Kidney (tissue), 22 donors: ENCODE measurements at places on chromosomes 4 and X. TPM values are rescaled to one million over a fixed set of nuclear protein-coding genes. Genes with fewer than 3 reads are reported as not detected.

- DNase-seq = no peak
These were observed 72.8 kb upstream of the MAPK10 start for GRCh38 chr4:86432559-86433134.

Gene MBNL3
- polyA plus RNA-seq = 3.3 TPM

Gene COL4A5
- 11.9 TPM for polyA plus RNA-seq

- no peak for DNase-seq
These were observed 17.0 kb upstream of the MAGED1 start for GRCh38 chrX:51876441-51876840.

Gene FAM9B
- not detected for polyA plus RNA-seq

- no peak for DNase-seq
These were observed 49.3 kb upstream of the EPGN start for GRCh38 chr4:74258963-74259362.

GRCh38 chrX:130756233-130756632 lies 146.8 kb downstream of the ENOX2 start:
- no peak for DNase-seq

GRCh38 chr4:152100379-152101201 lies 339.8 kb upstream of the GATB start:
- no peak for DNase-seq

DNA sequence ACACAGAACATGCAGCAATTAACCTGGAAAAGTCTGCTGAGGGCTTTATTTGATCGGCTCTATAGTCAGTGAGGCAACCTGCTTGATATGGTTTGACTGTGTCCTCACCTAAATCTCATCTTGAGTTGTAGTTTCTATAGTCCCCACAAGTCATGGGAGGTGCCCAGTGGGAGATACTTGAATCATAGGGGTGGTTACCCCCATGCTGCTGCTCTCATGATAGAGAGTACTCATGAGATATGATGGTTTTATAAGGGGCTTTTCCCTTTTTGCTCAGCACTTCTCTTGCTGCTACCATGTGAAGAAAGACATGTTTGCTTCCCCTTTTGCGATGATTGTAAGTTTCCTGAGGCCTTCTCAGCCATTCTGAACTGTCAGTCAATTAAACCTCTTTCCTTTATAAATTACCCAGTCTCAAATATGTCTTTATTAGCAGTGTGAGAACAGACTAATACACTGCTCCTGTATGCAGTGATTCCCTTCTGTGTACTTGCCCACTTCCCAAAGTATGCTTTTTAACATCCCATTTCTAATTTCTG lies 78.2 kb downstream of the NPFFR2 start:
- DNase-seq = no peak

DNA sequence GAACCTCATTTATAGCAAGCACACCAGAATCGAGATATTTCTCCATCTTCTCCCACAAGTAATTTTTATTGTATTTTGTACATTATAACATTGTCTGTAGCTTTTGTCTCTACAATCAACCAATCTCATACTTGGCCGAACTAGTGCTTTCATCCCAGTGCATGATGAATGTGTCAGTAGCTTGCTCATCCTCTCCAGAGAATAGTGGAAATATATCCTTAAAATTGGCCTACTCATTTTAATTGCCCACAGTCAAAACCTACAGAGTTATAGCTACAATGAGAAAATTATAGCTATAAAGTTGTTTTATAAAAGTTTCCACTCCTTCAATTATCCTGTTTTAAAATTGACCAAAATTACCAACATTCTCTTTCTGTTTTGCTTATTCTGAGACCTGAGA lies 103.8 kb downstream of the MAPK10 start:
- no peak for DNase-seq

DNA sequence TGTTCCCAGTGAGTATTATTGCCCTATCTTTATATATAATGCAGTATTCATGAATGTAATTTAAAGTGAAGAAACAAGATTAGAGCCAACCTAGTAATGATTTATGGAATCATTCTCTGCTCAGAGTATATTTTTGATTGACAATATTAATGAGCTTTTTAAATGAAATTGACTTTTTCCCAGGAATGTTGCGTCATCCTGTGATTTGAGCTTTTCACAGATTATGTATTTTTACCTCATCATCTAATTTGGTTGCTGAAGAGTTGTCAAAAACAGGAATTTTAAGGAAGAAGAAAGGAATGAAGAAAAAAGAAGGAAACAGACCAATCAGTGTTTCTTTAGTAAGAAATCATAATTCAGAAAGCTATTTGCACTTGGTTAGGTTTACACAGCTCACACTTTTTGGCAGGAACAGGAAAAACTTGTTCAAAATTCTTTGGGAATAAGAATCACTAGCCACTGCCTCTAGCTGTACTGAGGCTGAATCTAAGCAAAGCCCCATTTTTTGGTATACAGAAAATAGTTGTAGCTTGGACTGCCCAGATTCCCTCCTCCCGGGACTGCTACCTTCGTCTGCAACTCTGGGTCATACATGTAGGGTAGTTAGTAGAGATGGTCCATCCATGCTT lies 27.3 kb downstream of the EXOC1 start:
- no peak for DNase-seq

Gene SCLT1
- 3.0 TPM for polyA plus RNA-seq

Gene UGT2B17
- polyA plus RNA-seq = not detected

DNA sequence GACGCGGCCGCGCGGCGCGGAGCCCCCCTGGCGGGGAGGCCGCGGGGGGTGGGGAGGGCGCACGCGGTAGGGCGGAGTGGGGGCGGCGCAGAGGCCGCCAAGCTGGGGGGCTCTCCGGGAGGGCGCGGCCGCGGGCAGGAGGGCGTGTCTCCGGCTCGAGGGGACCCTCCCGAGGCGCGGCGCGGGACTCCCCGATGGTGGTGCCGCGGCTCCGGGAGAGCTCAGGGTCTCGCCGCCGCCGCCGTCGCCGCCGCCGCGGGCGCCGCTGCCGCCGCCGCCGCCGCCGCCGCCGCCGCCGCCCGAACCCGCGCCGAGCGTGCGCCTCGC lies 165 bp upstream of the PTCHD1 start:
- no peak for DNase-seq

- DNase-seq = no peak
These were observed 77.0 kb upstream of the STOX2 start for GRCh38 chr4:183828125-183828524.

DNA sequence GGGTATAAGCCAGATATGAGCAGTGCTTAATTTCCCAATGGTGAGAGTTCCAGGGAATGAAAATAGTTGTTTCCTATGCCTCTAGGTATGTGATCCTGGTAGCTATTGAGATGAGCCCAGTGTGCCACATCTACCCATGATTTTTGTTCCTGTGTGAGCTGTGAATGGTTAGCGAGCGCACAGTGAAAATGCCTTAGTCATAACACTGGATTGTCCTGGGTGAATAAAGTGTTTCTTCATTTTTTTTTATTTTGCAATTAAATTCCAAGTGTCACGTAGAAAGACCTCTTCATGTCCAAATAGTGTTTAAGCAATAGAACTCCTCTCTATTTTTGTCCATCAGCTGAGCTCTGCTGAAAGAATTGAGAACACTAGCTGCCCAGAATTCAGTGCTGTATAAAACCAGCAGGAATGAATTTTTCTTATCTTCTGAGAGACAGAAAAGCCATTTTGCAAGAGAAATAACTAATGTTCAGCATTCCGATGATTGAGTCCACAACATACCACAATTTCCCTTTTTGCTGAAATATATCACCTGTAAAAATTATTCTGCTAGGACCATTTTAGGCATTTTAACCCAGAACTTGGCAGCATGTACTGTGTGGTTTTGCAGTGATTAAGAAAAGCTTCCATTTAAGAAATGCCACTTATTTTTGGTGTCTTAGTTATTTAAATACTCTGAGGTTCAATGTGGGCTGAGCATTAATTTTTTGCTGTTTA lies 5.6 kb downstream of the MAOA start:
- DNase-seq = no peak

DNA sequence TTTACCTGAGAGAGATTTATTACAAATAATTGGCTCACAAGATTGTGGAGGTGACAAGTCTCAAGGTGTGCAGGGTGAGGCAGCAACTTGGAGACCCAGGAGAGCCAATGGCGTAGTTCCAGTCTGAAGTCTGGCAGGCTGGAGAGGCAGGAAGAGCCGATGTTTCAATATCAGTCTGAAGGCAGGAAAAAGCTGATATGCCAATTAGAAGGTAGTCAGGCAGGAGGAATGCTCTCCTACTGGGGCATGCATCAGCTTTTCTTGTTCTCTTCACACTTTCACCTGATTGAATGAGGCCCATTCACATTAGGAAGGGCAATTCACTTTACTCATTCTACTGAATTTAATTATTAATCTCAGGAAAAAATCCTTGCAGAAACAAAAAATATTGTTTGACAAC lies 1351.7 kb upstream of the ADGRL3 start:
- DNase-seq = no peak

Gene TLR3
- polyA plus RNA-seq = 5.1 TPM
